ENCODE measurements at places on chromosomes 1 and 21.

DNA sequence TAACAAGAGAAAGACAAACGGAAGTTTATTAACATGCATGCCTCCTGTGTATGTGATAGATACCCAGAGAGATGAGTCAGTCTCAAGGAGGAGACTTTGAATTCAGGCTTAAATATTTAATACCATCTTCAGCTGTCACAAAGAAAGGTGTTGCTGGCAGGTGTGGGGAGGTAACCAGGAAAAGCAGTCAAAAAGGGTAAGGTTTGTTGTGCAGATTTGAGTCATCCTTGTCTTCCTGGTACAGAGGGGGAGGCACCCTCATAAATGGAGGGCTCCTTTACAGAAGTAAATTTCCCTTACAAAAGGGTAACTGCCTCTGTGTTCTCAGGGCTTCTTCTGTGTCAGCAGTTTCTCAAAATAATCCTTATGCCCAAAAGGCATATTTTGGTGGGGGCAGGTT is 75.2 kb upstream of the B3GALT5 start:
- DNase-seq = no peak

GRCh38 chr1:111469539-111469938 is 4.2 kb upstream of the C1orf162 start:
- no peak for DNase-seq

GRCh38 chr21:27586986-27587385 is 620.1 kb upstream of the ADAMTS5 start:
- no peak for DNase-seq

GRCh38 chr1:81165963-81166362 is 634.8 kb upstream of the ADGRL2 start:
- DNase-seq = no peak

- DNase-seq = peak; percentile 27
Observed at GRCh38 chr1:213423605-213424004, 372.6 kb downstream of the RPS6KC1 start.

GRCh38 chr1:50873458-50874187 is 86.4 kb downstream of the FAF1 start:
- no peak for DNase-seq

- DNase-seq = no peak
Observed at GRCh38 chr1:230568008-230568407, 74.3 kb upstream of the COG2 start.

- DNase-seq = no peak
Observed at GRCh38 chr21:15894596-15894995, 164.8 kb downstream of the USP25 start.

- no peak for DNase-seq
Observed at GRCh38 chr1:17173217-17173616, 31.7 kb upstream of the PADI1 start.

GRCh38 chr21:46205766-46206162 is 21.5 kb upstream of the SPATC1L start:
- DNase-seq = peak; percentile 27

DNA sequence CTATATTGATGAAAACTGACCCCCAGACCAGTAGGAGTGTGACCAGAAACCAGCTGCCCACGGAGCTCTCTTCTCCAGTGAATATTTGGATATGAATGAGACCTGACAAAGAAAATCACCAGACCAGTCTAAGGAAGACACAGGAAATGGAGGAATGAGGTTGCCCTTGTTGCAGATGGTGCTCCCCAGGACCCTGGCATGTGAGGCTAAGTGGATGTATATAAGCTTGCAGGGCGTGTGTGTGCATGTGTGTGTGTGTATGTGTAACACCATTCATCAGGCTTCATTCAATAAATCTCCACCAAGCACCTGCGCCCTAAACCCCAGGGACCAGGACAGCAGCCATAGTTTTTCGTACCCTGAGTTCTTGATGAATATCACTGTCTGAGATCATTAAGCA is 14.4 kb downstream of the PHLDA3 start:
- no peak for DNase-seq

- no peak for DNase-seq
Observed at GRCh38 chr1:89311757-89312156, 39.1 kb upstream of the GBP5 start.

GRCh38 chr1:230808281-230808872 is 59.9 kb downstream of the C1orf198 start:
- no peak for DNase-seq

DNA sequence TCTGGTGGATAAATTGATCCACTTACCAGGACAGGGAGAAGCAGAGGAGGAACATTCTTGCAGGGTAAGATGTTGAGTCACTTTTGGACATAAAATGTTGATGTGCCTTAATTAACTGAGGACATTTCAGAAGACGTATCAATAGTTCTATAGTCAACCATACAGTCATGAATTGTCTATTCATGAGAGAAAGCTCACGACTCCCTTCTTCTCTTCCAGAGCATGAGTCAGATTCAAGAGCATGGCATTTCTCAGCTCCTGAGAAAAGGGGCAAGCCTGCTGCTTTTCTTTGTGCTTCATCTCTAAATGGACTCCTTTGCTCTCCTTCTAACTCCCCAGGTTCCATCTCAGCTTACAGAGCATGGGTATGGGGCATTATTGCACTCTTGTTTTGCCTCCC is 55.7 kb downstream of the ADGRL4 start:
- DNase-seq = no peak

DNA sequence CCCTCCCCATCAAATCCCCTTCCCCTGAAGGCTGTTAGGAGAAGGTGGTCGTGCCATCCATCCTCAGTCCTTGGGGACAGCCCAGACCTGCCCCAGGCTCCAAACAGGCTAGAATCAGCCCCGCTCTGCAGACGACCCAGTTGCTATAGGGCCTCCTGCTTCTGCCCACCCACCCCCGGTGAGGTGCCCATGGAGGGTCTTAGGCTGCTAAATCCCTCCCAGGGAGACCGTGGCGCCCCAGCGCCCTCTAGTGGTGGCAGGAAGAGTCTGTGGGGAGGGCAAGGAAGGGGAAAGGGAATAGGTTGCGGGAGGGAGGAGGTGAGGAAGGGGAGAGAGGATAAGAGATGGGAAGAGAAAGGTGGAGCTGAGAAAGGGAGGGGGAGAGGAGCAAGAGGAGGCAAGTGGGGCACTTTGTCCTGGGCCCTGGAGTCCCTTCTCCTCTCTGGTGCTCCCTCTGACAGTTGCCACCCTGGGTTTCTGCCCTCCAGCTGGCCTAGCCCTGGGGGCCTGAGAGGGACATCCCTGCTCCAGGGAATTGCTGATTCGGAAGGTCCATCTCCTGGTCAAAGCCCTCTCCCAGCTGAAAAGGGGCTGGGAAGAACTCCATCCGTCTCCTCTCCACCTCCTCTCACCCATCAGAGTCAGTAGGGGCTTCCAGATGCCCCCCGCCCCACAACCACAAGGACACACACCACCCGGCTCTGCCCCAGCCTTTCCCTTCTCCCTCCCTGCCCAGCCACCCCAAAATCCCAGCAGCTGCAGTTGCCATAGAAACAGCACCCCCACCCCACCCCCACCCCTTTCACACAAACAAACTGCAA is 55.4 kb downstream of the CAMK2N1 start:
- no peak for DNase-seq

Measured in NCI-H1436 treated with DMSO at 0.1 percent for 48 hours (cell line).